Ovary (tissue), 10 donors: ENCODE measurements at places on chromosomes 1 and 21. TPM values are rescaled to one million over a fixed set of nuclear protein-coding genes. Genes with fewer than 3 reads are reported as not detected.

The FAM177B gene
- not detected for total RNA-seq

DNA sequence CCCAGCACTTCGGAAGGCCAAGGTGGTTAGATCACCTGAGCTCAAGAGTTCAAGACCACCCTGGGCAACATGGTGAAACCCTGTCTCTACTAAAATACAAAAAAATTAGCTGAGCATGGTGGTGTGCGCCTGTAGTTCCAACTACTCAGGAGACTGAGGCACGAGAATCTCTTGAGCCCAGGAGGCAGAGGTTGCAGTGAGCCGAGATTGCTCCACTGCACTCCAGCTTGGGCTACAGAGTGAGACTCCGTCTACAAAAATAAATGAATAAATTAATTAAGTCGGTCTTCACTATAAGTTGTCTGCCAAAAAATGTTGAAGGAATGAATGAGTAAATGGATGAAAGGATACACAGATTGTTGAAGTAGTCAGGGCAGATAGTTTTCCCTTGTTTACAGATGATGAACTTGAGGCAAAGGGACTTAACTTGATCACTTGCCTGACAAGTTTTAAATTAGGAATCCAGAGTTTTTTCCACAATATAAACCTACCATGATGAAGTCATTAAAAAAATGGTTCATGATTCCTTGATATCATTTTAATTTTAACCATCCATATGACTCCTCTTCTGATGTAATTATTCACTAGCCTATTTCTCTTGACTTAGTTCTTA is 130.8 kb downstream of the TLR5 start:
- H3K36me3 ChIP-seq = no peaks in the 10 kb centered on the region
- no peak overlapping the region for H3K4me3 ChIP-seq
- H3K4me1 ChIP-seq = peaks cover 1% of the 10 kb centered on the region
- no peak for DNase-seq
- no peaks in the 10 kb centered on the region for H3K27me3 ChIP-seq

The PHF13 gene
- 13.6 TPM for total RNA-seq

- peaks cover 9% of the 10 kb centered on the region for H3K4me1 ChIP-seq
- no peaks in the 10 kb centered on the region for H3K27me3 ChIP-seq
- H3K36me3 ChIP-seq = no peaks in the 10 kb centered on the region
- peak; percentile 12 for DNase-seq
- H3K4me3 ChIP-seq = peak overlapping the region; percentile 89
- H3K27ac ChIP-seq = peak overlapping the region; percentile 95
Measured at GRCh38 chr1:235326719-235327558, 1.0 kb downstream of the ARID4B start.

DNA sequence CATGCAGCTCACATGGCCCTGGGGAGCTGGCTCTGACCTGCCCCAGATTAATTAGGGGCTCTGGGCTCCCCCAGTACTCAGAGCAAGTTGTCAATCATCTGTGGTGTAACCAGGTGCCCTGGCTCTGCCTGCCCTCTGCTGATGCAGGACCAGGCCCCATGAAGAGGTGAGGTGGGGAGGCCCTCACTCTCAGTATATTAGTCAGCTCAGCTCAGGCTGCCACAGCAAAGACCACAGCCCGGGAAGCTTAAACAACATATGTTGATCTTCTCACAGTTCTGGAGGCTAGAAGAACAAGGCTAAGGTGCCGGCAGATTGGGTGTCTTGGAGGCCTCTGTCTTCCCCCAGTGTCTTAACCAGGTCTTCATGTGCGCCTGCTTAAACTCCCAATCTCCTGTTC is 66.5 kb downstream of the FCRL5 start:
- DNase-seq = no peak
- no peaks in the 10 kb centered on the region for H3K4me1 ChIP-seq
- H3K4me3 ChIP-seq = no peak overlapping the region
- no peaks in the 10 kb centered on the region for H3K27me3 ChIP-seq

- no peak for DNase-seq
- no peak overlapping the region for H3K27ac ChIP-seq
- no peaks in the 10 kb centered on the region for H3K36me3 ChIP-seq
- H3K27me3 ChIP-seq = no peaks in the 10 kb centered on the region
- no peak overlapping the region for H3K4me3 ChIP-seq
- no peaks in the 10 kb centered on the region for H3K4me1 ChIP-seq
Measured at GRCh38 chr1:117836069-117836468, 93.4 kb downstream of the GDAP2 start.

The SPATA1 gene
- 1.3 TPM for total RNA-seq

DNA sequence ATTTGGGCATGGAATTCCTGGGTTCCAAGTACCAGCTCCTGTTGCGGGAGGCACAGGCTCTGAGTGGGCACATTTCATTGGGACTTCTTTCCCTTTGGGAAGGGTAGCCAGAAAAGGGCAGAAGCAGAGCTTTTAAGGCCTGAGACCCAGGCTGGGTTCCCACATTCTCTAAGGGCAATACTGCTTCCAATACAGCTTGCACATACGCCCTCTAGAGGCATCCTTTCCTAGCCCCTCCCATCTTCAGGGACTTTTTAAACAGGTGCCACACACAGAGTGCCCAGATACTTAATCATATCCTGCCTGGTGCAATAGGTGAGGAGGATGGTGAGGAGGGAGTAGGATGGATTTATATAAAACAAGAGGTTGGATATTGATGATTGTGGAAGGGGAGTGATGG is 5.7 kb downstream of the GPR88 start:
- no peak for DNase-seq
- no peaks in the 10 kb centered on the region for H3K27me3 ChIP-seq

DNA sequence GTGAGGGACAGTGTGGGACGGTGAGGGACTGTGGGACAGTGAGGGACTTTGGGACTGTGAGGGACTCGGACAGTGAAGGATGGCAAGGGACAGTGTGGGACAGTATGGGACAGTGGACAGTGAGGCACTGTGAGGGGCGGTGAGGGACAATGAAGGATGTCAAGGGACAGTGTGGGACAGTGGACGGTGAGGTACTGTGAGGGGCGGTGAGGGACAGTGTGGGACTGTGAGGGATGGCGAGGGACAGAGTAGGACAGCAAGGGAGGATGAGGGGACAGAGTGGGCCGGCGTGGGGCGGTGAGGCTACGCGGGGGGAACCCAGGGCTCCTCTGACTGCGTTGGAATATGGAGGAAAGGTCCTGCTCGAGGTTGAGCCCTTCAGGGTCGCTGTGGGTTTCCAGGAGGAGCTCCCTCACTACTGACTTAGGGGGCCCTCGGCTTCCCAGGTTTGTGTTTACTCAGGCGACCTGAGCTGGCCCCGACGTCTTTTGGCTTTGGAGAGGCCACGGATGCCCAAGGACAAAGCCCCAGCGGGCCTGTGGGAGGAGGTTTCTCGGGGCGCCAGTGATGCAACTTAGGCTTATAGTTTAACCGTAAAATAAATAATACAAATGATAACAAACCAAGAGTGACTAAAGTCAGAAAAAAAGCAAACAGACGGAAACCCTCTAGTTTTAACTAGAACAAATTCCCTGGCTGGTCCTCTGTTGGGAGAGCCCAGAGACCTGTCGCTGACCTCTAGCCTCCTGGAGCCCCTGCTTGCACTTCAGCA is 1.1 kb upstream of the ERRFI1 start:
- H3K4me3 ChIP-seq = peak overlapping the region; percentile 68
- peak overlapping the region; percentile 94 for H3K27ac ChIP-seq
- no peaks in the 10 kb centered on the region for H3K27me3 ChIP-seq
- H3K4me1 ChIP-seq = peaks cover 10% of the 10 kb centered on the region

GRCh38 chr1:112507921-112508277 is 866 bp upstream of the WNT2B start:
- H3K4me1 ChIP-seq = peaks cover 39% of the 10 kb centered on the region
- H3K4me3 ChIP-seq = peak overlapping the region; percentile 51
- no peaks in the 10 kb centered on the region for H3K36me3 ChIP-seq
- H3K27ac ChIP-seq = peak overlapping the region; percentile 79
